ENCODE measurements at places on chromosomes 7 and 10.

- DNase-seq, result no peak
These were observed 40.6 kb downstream of the AKR1B15 start for GRCh38 chr7:134589491-134589941.

DNA sequence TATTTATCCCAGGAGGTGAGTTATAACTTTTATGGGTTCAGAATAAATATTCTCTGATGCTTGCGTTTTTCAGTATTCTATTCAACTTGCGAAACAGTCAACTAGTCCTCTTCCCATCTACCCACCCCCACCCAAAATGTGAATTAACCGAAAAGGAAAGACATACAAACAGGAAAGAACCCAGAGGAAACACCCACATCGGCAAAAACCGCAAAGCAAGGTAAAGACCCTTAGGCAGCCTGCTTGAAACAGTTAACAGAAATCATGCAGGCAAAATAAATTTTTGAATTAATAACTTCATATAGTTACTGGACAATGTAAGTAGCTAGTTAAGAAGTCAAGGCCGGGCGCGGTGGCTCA lies 5.4 kb downstream of the ZC3HAV1 start:
- DNase-seq, result peak; percentile 51

DNA sequence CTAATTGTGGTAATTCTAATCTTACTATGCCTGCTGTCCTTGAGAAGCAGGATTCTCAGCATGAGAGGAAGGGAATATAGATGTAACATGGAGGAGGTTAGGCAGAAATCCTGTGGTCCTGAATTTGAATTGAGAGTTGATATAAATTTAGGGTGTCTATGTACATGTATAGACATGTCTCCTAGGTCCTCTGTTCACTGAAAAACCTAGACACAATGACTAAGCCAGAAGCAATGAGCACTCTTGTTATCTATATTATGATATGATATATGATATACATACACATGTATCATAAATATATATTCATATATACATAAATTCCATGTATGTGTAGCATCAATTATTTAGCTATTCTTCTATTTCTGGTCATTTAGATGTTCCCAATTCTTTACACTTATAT lies 173.3 kb upstream of the MKLN1 start:
- no peak for DNase-seq

GRCh38 chr10:118045837-118046394 lies 825 bp downstream of the RAB11FIP2 start:
- peak; percentile 30 for DNase-seq

DNA sequence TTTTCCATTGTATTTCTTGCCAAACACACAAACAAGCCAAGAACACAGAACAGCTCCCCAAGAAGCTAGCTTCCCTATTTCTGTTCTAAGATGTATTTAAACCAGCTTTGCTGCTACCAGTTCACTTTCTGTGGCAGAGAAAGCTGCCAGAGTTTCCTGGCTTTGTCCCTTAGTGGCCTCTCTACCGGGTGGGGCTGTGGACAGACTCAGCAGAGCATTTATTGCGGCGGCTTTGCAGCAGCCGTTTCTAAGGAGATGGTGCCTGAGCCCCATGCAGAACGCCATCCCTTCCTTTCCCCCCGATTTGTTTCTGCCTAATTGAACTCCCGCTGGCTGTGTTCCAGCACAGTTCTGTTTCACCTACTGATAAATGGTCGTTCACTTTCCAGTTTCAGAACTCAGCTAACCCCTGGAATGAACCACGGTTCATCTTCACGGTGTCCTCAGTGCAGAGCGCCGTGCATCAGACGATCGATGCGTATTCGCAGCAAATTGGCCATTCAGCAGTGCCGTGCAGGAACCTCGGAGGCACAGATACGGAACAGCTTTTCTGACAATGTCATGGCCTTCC lies 33.8 kb upstream of the SFMBT2 start:
- DNase-seq, result no peak

All from stimulated activated CD4-positive, alpha-beta T cell treated with anti-CD3 and anti-CD28 coated beads, Interleukin-2, amount 100 ng/mL, for 24 hours (primary cell).